ENCODE measurements at places on chromosomes 3 and 15.

GRCh38 chr3:186465508-186465907, 78.7 kb downstream of the CRYGS start:
- DNase-seq: no peak

- DNase-seq: no peak
Measured at GRCh38 chr3:47011371-47011770, 31.9 kb downstream of the NBEAL2 start.

GRCh38 chr3:14452740-14453710, 50.6 kb downstream of the SLC6A6 start:
- no peak for DNase-seq

DNA sequence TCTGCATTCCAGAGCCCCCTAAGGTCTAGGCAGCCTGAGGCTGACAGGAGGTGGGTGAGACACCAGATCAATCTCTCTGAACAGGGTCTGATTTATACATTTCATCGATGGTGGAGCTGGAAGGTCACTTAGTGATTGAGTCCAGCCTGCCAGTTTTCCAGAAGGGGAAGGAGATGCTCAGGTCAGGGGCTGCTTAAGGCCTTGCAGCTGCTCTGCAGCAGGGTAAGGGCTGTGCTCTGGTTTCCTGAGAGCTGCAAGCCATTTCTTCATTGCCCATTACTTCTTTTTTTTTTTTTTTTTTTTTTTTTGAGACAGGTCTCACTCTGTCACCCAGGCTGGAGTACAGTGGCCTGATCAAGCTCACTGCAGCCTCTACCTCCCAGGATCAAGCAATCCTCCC, 10.7 kb downstream of the TADA3 start:
- DNase-seq: no peak

DNA sequence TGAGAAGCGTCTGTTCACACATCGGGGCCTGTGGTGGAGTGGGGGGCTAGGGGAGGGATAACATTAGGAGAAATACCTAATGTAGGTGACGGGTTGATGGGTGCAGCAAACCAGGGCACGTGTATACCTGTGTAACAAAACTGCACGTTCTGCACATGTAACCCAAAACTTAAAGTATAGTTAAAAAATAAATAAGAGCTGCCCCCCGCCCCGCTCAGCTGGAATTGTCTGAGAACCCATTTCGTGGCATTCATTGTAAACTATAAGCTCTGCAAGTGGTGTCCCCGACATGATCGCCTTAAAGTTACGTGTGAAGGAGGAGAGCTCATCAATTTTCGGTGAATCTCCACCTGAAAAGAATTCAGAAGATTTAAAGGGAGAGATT, 7.3 kb upstream of the LIPH start:
- no peak for DNase-seq

DNA sequence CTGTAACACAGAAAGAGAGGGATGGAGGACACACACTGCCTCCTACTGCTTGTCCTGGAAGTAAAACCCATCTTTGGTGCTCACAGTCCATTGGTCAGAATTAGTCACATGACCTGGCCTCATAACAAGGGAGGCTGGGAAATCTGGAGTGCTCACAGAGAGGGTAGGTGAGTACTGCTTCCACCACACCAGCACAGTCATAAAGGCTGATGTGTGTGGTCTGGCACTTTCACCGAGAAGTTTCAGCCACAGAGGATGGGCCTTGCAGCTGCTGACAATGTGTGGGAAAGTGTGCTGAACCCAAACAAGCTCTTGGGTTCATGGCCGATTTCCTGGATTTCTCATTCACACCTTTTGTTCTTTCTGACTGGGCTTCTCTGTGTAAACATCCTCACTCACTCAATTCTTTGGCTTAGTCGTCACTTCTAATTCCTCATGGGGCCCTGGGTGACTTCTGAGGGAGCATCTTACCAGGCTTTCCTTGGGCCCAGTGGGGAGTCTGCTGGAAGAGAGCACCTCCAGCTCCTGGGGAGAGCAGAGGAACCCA, 100.7 kb downstream of the ASB7 start:
- peak; percentile 38 for DNase-seq

- DNase-seq: no peak
Measured at GRCh38 chr3:31219131-31219843, 313.4 kb upstream of the STT3B start.

GRCh38 chr3:53320697-53321096, 26.6 kb downstream of the DCP1A start:
- DNase-seq: no peak

DNA sequence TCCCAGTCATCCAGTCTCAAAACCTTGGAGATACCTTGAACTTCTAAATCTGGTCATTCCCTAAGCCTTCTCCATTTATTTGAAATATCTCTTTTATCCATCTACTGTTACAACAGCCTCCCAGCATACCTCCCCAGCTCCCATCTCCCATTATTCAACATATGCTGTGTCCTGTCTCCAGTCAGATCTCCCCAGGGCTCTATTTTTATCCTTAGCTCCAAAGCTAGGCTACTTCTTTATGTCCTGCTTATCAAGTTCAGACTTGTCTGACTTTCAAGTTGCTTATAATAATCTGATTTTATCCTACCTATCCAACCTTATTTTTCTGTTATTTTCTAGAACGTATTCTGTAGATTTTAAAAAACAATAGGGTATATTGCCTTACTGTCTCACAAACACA, 44.2 kb downstream of the IQGAP1 start:
- no peak for DNase-seq

GRCh38 chr15:48393645-48394506, 62.6 kb downstream of the DUT start:
- DNase-seq: no peak

GRCh38 chr3:143961342-143961741, 10.3 kb upstream of the DIPK2A start:
- no peak for DNase-seq

DNA sequence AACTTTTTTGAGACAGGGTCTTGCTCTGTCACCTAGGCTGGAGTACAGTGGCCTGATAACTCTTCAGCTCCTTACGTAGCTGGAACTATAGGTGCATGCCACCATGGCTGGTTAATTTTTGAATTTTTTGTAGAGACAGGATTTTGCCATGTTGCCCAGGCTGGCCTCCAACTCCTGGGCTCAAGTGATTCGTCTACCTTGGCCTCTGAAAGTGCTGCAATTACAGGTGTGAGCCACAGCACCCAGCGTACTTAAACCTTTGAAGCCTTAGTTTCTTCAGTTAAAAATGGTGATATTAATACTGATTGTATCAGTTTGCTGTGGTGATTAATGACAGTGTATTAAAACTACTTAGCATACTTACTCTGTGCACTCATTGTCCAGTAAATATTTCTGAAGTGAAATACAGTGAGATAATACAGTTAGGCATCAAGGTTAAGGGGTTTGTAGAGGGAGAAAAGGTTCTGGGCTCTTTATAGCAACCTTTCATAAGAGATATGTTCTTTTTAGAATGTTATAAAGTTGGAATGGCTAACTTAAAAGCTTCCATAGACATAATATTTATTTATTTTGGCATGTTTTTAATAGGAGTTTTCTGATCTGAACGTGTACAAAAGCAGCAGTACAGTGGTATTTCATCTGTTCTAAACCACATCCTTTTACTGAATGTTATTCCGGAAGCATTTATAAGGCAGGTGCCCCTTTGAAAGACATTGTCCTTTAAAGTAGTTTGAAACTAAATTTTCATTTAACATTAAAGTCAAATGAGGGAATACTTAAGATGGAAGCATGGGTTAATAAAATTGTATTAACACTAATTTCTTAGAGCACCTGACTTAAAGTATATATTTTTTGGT, 23.6 kb downstream of the NCK1 start:
- no peak for DNase-seq

- no peak for DNase-seq
Measured at GRCh38 chr3:14289590-14290461, 111.2 kb downstream of the LSM3 start.

GRCh38 chr15:41284427-41285177, 47.8 kb downstream of the OIP5 start:
- no peak for DNase-seq

DNA sequence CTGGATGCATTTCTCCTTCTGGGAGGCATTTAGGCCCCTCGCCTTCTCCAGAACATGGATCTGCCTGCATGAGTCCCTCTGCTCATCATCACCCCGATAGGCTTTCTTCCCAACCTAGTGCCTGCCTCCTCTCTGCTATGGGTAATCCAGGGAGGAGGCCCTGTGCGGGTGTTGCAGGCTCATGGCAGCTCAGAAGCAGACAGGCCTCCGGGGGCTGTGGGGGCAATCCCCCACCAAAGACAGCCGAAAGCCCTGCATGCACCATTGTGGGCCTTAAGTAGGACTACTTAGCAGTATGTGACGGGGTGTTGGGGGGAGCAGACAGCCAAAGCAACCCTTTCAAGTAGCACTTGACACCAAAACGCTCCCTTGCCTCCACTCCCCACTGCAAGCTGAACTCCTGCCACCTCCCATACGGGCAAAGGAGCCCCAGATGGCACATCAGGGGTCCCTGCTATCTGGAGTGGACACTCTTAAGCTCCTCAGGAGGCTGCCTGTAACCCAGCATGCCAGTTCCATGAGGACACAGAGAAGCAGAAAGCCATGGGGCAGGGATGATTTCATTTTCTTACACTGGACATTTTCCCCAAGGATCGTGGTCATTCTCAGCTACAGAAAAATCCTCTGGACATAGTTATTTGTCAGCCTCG, 98.8 kb upstream of the HACD2 start:
- DNase-seq: no peak

- no peak for DNase-seq
Measured at GRCh38 chr3:52088445-52089367, 32.3 kb upstream of the DUSP7 start.

GRCh38 chr3:9147215-9147895, 102.1 kb downstream of the SRGAP3 start:
- no peak for DNase-seq

GRCh38 chr3:44454258-44454657, 23.2 kb downstream of the ZNF445 start:
- no peak for DNase-seq

DNA sequence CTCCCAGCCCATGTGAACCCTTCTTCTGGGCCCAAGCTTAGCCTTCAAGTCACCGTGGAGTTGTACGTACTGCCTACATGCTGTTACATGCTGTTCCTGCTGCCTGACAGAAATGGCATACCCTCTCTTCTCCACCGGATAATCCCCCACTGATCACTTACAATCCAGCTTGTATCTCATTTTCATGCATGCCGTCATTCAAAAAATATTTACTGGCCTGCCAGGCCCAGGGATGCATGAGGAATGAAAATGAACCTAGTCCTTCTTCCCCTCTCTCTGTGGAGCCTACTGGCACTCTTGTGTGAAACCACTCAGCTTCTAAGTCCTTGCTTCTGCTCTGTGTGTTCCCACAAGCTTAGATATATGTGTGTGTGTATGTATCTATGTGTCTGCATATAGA, 60.6 kb downstream of the WNT5A start:
- no peak for DNase-seq
